ENCODE measurements at places on chromosomes 12 and 14.

DNA sequence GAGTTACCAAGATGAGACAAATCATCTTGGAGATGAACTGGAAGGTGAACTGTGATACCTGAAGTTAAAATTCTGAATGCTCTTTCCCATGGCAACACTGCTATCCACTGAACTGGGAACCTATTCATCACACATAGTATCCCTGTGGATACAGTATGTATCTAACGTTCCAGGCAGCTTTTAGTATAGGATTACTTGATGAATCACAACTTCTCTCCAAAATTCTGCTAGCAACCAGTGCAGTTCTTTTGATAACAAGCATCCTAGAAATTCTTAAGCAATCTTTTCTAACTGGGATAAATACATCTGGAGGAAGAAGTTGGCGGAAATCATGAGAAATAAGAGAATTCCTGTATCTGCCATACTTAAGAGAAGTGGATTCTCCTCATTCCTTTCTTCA is 66.4 kb downstream of the PAWR start:
- no peak for DNase-seq

DNA sequence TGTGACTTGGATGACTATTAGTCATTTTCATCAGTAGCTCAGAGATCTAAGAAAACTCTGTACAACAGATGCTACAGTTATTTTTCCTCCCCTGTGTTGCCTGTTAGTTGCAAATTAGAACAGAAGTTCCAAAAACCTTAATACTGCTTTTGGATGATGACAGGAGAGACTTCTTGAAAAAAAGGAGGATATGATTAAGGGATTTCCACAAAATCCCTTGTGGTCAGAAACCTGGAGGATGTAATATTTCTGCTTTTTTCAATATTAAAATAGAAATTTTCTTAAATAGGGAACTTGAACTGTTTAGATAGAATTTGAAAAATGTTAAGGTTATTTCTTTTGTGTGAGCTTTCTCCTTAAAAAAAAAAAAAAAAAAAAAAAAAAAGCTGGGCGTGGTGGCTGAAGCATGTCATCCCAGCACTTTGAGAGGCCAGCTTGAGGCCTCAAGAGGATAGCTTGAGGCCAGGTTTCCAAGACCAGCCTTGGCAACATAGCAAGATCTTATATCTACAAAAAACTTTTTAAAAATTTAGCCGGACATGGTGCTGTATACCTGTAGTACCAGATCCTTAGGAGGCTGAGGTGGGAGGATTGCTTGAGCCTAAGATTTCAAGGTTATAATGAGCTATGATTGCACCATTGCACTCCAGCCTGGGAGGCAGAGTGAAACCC is 14.1 kb downstream of the CMAS start:
- no peak for DNase-seq

GRCh38 chr14:66088656-66089055 is 397.5 kb upstream of the CCDC196 start:
- no peak for DNase-seq

DNA sequence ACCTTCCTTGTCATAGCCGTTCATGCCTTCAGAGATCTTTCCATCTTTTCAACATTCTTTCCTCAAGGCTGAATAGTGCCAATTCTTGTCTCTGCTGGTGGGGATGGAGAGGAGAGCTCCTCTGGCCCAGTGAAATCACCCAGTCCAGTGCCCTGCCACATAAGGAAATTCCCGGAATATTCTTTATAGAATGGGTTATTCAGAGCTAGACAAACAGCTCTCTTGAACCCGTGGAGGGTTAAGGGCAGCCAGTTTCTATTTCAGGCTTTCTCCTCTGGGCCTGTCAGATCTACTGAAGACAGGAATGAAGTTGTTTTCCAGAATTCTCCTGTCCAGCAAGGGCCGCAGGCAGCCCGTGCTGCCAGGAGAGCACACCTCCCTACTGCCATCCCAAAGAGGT is 8.1 kb upstream of the NRIP2 start:
- DNase-seq = no peak

DNA sequence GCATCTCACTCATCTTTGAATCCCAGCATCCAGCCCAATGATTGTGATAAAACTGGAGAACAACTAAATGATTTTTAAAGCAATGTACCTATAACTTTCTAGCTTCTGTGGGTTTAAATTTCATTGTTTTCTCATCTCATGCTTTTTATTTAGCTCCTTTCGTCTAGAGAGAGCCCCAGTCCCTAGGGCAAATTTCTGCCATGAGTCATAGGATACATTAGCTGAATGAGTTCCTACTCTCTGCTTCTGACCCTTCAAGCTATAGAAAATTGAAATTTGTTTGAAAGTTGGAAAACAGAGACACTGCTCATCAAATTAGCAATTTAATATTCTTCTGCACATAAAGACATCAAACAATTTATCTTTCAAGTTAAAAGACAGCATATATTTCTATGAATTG is 113.9 kb downstream of the KIF21A start:
- no peak for DNase-seq

- DNase-seq = no peak
Measured at GRCh38 chr12:100399095-100399494, 42.2 kb downstream of the SLC17A8 start.

- no peak for DNase-seq
Measured at GRCh38 chr14:68824517-68825347, 31.9 kb upstream of the ZFP36L1 start.

GRCh38 chr14:65704850-65705249 is 292.3 kb downstream of the FUT8 start:
- no peak for DNase-seq

GRCh38 chr14:91830777-91831176 is 36.6 kb downstream of the TC2N start:
- DNase-seq = no peak

GRCh38 chr12:108462686-108463085 is 52.4 kb upstream of the FICD start:
- no peak for DNase-seq

DNA sequence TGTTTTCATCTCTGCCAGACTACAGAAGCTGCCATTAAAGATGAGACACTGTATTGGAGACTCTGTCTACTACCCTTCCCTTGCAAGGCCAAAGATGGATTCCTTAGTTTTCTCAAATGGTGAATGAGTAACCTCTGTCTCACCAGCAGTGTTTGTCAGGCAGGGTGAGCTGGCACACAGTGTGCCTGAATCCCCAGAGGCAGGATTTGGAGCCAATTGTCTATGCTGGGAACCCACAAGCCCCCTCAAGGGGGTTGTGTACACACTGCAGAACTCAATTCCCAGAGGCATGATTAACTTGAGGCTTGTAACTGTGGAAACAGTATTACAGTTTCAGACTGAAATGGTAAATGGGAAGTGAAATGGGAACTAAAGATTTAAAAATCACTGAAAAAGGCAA is 136.8 kb upstream of the PTPRB start:
- DNase-seq = no peak

DNA sequence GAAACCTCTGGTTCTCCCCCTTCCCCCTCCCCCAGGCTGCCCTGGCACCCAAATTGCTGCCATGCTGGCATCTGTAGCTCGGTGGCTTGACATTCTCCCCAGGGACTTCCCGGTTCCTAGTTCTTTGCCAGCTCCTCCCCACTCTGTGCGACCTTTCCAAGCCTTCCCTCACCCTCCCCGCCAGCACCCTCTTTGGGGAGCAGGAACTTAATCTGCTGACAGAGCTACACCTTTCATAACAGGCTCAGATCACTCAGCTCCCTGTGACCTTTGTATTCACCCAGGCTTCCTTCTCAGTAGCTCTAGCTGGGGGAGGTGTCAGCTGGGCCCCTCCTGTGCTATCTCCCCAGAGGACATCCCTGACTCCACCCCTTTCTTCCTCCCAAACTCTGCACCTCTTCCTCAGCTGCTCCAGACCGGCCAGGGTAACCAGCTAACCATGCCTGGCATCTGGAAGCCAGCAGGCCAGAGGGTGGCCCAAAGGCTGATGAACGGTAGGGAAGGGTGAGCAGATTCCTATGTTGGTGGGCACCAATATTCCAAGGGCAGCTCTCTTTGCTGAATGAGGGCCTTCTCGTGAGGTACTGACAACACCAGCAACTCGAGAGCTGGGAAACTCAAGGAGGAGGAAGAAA is 1.8 kb upstream of the COX14 start:
- DNase-seq = no peak

DNA sequence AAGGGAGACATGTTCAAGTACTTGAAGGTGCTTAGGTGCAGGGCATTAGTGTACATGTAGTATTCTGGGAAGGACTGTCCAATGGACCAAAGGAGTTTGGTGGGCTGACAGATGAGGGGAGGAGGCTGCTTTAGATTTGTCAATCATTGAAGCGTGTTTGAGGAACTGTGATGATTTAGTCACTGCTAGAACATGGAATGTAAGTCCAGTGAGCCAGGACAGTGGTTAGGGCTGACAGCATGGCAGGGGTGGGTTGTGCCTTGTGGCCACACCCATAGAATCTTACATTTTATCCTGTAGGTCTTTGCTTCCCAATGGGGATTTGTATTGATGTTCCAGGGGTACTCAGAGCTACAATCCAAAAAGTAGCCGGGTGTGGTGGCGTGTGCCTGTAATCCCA is 24.6 kb downstream of the DIP2B start:
- DNase-seq = no peak

- DNase-seq = no peak
Measured at GRCh38 chr14:55968741-55969140, 149.5 kb upstream of the PELI2 start.

GRCh38 chr12:26846416-26846815 is 13.4 kb upstream of the ITPR2 start:
- DNase-seq = no peak

- DNase-seq = no peak
Measured at GRCh38 chr12:57237932-57238853, 8.7 kb downstream of the SHMT2 start.

DNA sequence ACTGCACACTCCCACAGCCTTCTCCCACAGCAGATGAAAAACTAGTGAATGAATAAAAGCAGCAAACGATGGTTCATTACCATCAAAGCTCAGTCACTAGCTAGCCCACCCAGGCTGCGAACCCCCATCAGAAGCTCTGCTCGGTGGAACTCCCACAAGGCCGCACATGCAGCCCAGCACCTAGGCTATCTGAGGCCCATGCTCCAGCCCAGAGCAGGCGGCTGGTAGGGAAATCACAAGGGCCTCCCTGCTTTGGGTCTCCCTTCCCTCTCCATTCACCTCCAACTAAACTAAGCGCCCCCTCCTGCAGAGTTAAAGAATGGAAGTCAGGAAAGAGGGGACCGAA is 69.0 kb downstream of the ITPK1 start:
- no peak for DNase-seq

DNA sequence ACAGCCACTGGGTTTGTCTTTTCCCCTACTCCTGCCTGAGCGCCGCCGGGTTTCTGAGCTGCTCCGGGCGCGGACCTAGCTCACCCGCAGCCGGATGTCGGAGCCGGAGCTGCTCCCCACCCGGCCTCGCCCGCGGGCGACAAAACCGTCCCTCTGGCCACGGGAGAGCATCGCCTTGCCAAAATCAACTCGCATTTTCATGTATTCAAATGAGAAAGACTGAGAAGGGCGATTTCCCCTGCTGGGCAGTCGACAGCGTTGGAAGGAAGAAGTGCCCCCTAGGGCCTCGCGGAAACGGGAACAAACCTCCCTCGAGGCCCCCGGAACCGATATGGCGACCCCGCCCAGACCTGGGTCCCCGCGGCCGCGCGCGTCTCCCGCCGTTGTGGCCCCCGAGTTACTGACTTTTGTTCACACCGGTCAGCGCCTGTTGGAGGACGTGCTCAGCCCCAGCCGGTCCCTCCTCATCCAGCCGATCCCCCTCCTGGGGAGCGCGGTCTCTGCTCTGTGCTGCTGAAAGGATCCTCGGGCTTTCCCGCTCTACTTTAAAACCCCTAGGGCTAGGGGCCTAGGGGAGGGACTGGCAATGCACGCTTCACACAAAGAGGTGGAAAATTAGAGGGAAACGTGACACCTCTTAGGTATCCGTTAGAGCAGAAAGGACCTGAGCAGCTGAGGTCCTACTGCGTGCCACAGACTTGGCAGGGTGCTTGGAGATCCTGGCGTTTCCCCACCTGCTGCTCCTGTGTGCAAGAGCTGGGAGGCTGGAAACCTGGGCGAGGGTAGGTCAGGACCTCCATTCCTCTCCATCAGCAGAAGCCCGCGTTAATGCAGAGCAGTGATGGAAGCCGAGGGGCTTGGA is 4.3 kb downstream of the TTC6 start:
- no peak for DNase-seq

DNA sequence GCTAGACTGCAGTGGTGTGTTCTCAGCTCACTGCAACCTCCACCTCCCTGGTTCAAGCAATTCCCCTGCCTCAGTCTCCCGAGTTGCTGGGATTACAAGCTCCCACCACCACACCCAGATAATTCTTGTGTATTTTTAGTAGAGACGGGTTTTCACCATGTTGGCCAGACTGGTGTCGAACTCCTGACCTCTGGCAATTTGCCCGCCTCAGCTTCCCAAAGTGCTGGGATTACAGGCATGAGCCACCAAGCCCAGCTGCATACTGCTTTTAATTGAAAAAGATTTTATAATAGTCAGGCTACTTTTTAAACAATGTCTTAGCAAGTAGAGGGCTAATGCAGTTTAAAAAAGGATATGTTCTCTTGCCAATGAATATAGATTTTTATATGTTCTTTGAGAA is 668.9 kb downstream of the SLC6A15 start:
- no peak for DNase-seq

DNA sequence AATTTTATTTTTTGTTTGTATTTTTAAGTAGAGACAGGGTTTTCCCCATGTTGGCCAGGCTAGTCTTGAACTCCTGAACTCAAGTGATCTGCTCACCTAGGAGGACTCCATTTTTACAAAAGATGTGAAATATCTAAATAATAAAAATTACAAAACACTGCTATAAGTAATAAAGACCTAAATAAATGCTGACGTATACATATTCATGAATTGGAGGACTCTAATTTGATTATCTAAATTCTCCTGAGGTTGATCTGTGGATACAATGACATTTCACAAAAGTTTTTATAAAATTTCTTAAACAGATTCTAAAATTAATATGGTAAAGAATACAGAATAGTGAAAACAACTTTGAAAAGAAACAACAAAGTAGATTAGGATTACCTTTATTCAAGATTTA is 1224.0 kb downstream of the SLC16A7 start:
- DNase-seq = no peak

GRCh38 chr14:34931206-34931605 is 51.6 kb upstream of the SRP54 start:
- peak; percentile 10 for DNase-seq

- DNase-seq = no peak
Measured at GRCh38 chr12:117684471-117684870, 284.3 kb downstream of the KSR2 start.

DNA sequence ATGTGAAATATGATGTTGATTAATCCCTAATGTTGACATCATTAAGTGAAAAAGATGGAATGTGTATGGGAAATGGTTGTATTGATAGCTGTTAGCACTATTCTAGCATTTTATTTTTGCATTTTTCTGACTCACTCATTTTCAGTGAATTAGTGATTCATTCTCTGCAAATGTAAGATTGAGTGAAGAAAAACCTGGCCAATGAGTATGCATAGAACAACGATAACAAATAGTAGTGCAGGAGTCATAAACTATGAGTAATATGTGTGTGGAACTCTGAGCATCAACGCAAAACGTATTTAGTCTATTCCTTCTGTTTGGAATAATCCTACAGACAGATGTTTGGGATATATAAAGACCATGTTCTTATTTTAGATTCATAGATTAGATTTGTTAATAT is 76.3 kb upstream of the RTL1 start:
- no peak for DNase-seq
